ENCODE measurements at places on chromosomes 3 and 15.

DNA sequence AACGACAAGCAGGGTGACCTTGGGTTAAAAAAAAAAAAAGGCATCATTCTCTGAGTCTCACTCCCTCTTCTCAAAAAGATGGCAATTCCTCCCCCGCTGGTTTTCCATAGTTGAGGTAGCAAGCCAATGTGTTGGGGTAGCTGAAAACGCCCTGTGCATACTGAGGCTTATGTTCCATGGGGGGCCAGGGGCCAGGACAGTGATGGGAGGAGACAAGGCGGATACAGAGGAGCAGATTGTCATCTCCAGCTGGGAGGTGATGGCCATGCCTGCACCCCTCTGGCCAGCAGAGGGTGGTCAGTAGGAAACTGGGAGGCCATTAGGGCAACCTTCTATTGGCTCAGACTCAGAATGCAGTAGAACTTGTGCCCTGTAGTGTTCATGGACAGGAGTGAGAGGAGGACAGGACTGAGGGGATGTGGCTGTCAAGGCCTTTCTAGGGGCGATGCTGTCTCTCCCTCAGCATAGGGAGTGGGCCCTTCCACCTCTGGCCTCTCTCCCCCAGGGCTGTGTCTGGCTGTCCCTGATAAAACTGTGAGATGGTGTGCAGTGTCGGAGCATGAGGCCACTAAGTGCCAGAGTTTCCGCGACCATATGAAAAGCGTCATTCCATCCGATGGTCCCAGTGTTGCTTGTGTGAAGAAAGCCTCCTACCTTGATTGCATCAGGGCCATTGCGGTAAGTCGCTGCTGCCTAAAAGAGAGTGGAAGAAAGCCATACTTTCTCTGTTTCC lies 1.9 kb downstream of the TF start:
- no peak for DNase-seq
- no peak overlapping the region for H3K4me3 ChIP-seq
- no peak overlapping the region for H3K27ac ChIP-seq
- H3K4me1 ChIP-seq, result no peaks in the 10 kb centered on the region
- H3K27me3 ChIP-seq, result no peaks in the 10 kb centered on the region

DNA sequence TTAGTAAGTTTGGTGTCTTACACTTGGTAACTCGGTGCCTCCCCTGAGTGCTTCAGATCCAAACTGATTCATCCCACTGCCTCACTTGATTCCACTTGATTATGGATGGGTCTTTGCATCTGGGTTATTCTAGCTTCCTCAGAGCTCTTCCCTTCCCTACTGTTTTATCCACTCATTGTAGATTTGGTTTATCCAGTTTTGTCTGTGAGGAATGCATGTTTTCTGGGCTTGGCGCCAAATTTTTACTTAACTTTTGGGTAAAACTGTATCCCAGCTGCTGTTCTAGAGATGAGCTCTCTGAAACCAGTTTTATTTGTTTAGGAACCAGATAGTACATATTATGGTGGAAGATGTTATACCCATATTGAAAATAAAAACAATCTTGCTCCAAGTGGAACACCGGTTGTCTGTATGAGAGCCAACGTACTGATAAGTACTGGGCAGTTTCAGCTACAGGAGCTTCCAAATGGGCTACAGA lies 20.9 kb downstream of the RAD54L2 start:
- peaks cover 10% of the 10 kb centered on the region for H3K36me3 ChIP-seq
- no peak for DNase-seq
- no peaks in the 10 kb centered on the region for H3K4me1 ChIP-seq
- H3K27ac ChIP-seq, result no peak overlapping the region

DNA sequence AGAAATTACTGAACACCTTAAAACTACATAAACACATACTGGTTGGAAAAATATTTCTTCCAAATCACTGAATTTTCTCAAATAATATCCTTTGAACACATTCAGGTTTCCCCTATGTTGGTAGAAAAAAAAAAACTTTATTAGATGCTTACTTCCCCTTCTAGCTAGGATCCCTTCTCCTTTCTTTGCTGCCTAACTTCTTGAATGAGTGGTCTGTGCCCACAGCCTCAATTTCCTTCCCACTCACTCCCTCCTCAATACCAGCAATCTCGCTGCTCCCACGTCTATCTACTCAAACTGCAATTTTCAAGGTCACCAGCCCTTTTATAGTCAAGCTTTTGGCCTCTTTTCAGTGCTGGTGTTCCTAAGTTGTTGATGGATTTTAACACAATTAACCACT lies 8.3 kb downstream of the CD200R1 start:
- H3K4me1 ChIP-seq, result no peaks in the 10 kb centered on the region
- DNase-seq, result no peak
- H3K27me3 ChIP-seq, result peaks cover 4% of the 10 kb centered on the region
- no peak overlapping the region for H3K27ac ChIP-seq
- no peaks in the 10 kb centered on the region for H3K36me3 ChIP-seq

DNA sequence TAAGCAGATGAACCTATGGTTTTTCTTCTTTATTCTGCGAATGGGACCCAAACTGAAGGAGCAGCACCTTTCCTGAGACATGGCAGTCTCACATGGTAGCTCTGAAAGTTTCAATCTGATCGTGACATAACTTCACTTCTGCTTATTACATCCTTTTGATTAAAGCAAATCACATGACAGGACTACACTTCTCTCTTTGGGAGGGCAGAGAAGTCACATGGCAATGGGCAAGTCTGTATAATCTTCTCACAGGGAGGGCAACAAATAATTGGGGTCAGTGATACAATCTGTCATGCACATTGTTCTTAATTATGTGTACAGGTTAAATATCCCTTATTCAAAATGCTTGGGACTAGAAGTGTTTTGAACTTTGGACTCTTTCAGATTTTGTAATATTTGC lies 21.6 kb downstream of the NCBP2 start:
- DNase-seq, result no peak
- H3K27me3 ChIP-seq, result no peaks in the 10 kb centered on the region
- H3K36me3 ChIP-seq, result peaks cover 21% of the 10 kb centered on the region
- no peak overlapping the region for H3K27ac ChIP-seq
- H3K4me3 ChIP-seq, result no peak overlapping the region
- no peaks in the 10 kb centered on the region for H3K4me1 ChIP-seq

DNA sequence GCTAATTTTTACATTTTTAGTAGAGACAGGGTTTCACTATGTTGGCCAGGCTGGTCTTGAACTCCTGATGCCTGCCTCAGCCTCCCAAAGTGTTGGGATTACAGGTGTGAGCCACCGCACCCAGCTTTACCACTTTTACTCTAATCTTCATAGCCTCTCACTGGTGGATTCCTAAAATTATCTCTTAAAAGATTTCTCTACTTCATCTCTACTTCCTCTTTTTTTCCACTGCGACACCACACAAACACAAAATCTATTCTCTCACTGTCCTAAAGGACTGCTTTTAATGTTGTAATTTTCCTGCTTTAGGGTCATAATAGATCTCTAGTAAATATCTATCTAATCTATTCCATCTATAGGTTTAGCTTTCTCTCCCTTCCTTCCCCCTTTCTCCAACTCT lies 34.0 kb upstream of the TBL1XR1 start:
- DNase-seq, result no peak
- no peak overlapping the region for H3K27ac ChIP-seq
- H3K27me3 ChIP-seq, result no peaks in the 10 kb centered on the region
- no peaks in the 10 kb centered on the region for H3K36me3 ChIP-seq
- H3K4me3 ChIP-seq, result no peak overlapping the region

DNA sequence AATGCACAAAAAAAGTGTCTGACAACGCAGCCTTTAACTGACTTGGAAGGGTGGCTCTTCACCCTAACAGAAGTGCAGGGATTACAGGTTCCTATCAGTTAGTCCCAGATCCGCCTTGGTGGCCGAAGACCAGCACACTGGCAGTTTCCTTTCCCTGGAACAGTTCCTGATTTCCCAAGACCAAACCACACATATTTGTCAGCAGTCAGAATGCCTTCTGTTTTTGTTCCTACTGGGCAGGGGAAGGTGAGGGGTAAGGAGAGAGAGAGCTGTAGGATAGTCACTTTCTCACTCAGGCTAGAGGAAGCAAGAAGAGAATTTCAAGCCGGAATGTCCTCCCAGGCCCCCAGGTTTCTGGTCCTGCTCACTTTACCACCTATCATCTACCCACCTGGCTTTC lies 9.2 kb downstream of the CXCR6 start:
- H3K27me3 ChIP-seq, result no peaks in the 10 kb centered on the region
- H3K4me3 ChIP-seq, result no peak overlapping the region
- no peaks in the 10 kb centered on the region for H3K4me1 ChIP-seq
- DNase-seq, result no peak
- H3K36me3 ChIP-seq, result peaks cover 98% of the 10 kb centered on the region

DNA sequence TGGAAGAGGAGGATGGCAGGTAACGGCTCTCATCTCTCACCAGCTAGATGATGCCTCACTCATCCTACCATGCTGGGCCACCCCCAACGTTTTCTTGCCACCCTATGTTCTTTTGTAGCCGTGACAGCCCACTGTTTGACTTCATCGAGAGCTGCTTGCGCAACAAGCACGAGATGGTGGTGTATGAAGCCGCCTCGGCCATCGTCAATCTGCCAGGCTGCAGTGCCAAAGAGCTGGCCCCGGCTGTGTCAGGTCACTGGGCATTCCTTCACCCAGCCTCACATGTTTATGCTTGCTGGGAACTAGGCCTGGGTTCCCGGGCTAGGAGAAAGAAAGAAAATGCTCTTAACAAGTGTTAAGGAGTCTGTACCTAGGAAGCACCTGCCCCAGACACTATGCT lies 8.2 kb downstream of the COPG1 start:
- H3K27ac ChIP-seq, result no peak overlapping the region
- H3K4me3 ChIP-seq, result no peak overlapping the region
- no peaks in the 10 kb centered on the region for H3K27me3 ChIP-seq
- no peak for DNase-seq
- H3K4me1 ChIP-seq, result no peaks in the 10 kb centered on the region

DNA sequence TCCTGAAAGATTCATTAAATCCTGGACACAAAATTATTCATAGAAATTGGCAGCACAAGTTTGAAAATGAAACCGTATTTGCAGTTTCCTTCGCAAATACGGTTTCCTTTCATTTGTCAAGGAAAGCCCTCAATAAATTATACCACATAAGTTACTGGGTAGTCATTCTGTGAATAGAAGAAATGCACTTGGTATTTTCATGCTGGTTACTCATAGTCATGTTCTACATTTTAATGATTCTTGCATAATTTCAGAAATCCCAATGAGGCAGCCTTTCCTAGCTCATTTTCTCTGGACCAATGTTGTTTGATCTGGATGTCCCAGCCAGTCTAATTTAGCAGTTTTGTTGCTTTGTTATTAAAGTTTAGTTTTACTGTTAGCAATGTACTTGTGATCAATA lies 43.2 kb downstream of the MINAR1 start:
- no peak for DNase-seq
- no peak overlapping the region for H3K4me3 ChIP-seq
- no peaks in the 10 kb centered on the region for H3K36me3 ChIP-seq
- H3K27me3 ChIP-seq, result no peaks in the 10 kb centered on the region
- no peaks in the 10 kb centered on the region for H3K4me1 ChIP-seq

- no peak for DNase-seq
- H3K27me3 ChIP-seq, result peaks cover 12% of the 10 kb centered on the region
- no peaks in the 10 kb centered on the region for H3K4me1 ChIP-seq
- H3K36me3 ChIP-seq, result no peaks in the 10 kb centered on the region
- H3K27ac ChIP-seq, result no peak overlapping the region
These were observed 670 bp upstream of the ISLR start for GRCh38 chr15:74172701-74173379.
